ENCODE measurements at places on chromosomes 5 and 9.

DNA sequence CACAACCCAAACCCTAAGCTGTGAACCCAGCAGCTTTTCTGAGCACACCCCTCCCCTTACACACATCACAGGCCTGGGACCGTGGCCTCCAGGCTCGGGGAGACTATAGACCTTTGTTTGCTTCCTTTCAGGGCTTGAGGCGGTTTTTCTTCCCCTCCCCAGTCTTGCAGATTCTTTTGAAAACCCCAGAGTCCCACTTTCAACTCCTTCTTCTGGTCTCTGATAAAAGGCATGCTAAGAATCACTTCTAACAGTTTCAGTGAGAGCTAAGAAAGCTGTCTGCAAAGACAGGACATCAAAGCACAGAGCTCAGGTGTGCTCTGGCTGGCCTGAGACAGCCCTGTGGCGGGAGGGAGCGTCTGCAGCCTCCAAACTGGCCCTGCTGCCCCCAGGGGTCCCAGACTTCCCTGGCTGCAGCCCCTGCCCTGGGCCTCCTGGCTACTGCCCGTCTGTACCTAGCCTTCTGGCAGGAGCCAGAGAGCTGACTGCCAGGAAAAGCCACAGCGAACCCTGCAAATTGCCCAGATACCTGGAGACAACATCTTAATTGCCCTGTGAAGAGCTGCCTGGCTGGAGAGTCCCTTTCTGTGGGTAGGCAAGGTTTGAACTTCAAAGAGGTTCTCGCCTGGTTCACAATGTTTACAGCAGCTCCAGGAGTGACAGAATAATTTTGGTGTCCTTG is 138.9 kb downstream of the GADD45G start:
- DNase-seq: no peak

- no peak for DNase-seq
Observed at GRCh38 chr5:156423597-156423996, 96.6 kb downstream of the SGCD start.

DNA sequence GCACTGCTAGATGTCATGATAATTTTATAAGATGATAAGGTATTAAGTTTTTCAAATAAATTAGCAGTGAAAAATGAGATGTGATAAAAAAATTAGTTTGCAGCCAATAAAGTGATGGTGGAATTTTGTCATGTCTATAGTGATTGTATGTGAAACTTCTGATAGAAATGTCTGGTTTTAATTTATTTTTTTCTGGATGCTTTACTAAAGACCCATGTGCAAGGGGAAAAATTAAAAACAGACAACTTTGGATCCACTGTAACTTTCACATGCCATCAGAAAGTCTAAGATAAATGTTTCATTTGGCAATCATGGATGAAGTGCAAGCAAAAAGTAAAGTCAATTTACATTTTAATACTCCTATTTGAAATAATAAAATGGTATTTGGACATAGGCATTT is 4.4 kb upstream of the NDUFS4 start:
- DNase-seq: no peak

- DNase-seq: no peak
Observed at GRCh38 chr5:73336366-73336765, 112.2 kb downstream of the FOXD1 start.

DNA sequence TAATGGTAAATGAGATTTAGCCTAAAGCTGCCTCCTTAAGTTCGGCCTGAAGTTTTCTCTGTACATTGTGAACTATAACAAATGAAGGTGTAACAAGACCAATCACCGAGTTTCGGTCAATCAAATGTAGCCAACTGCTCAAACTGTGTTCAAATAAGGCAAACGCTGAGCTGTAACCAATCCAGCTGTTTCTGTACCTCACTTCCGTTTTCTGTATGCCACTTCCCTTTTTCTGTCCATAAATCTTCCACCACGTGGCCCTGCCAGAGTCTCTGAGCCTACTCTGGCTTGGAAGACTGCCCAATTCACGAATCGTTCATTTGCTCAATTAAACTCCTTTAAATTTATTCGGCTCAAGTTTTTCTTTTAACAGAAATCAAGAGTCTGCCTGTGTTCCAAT is 193.5 kb upstream of the KLF9 start:
- no peak for DNase-seq

DNA sequence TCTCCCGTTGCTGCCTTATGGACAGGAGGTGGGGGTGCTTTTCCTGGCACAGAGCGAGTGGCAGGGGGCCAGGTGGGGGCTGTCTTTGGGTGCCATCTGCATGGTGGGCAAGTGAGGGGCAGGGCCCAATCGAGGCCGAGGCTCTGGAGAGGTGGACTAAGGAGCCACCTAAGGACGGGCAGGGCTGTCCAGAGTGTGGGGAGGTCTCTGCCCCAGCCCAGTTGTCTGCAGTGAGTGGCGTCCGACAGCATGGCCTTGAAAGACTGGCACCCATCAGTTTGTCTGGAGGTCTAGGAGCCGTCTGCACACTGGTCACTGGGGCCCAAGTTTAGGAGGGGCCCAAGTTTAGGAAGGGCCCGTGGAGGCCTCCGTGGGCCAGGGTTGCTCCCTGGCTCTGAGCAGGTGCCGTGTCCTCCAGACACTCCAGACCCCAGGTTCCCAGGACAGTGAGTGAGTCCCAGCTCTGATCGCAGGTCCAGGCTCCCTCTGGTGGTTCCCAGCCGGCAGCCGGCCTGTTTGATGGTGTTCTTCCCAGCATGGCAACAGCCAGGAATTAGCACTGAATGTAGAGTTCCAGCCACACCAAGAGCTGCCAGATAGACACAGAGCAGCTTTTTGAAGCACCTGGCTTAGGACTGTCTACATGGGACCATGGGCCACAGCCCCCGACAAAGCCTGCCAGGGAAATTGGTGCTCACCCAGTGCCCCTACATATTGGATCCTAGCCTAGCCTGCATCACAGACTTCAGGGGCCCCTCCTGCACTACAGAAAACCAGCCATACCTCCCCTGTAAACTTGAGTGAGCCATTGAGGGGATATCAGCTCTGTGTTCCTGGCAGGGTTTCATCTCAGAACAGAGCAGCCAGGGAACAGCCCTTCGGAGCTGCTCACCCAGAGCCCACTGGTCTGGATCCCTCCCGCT is 120.9 kb downstream of the WNK2 start:
- DNase-seq: peak; percentile 64

DNA sequence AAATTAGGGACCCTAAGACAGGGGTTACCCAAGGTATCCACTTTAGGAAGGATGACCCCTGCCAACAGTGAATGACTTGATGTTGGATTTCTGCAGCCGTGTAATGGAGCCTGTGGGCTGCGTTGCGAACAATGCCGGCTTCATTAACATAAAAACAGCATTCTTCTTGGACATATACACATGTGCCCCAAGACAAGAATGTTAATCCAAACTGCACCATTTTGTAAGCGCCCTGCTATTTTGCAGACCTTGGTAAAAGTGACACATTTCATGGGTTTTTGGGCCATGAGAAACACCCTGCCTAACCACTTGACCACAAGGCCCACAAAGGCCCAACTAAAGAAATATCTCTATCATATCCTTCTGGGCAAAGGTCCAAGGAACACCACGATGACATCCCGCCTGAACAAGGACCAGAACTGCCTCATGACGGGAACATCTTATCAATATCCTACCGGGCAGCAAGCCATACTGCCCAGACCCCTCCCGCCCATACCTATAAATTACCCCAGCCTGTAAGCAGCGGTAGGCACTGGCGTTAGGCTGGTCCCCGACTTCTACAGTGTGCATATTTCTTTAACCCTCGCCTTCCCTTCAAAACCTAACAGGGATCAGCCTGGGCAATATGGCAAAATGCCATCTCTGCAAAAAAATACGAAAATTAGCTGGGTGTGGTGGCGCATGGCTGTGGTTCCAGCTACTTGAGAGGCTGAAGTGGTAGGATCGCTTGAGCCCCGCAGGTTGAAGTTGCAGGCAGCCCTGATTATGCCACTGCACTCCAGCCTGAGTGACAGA is 9.7 kb upstream of the PDCD1LG2 start:
- DNase-seq: no peak

DNA sequence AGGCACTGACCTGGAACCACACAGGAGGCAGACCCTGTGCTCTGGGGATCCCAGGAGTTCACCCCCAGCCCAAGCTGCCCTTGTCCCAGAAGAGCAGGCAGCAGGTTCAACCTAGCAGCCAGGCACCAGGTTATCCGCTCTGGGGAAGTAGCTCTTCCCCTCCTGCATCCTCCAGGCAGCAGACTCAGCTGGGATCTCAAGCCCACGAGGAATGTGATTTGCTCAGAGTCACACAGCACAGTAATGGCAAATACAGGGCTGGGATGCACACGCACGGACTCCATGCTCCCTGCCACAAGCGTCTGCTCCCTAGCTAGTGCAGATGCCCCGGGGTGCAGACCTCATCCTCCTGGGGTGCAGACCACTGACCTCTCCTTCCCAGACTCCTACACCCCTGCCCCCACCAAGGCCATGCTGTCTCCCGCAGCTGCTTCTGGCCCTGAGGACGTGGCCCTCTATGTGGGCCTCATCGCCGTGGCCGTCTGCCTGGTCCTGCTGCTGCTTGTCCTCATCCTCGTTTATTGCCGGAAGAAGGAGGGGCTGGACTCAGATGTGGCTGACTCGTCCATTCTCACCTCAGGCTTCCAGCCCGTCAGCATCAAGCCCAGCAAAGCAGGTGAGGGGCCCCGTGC is 25.5 kb downstream of the HK3 start:
- DNase-seq: no peak

DNA sequence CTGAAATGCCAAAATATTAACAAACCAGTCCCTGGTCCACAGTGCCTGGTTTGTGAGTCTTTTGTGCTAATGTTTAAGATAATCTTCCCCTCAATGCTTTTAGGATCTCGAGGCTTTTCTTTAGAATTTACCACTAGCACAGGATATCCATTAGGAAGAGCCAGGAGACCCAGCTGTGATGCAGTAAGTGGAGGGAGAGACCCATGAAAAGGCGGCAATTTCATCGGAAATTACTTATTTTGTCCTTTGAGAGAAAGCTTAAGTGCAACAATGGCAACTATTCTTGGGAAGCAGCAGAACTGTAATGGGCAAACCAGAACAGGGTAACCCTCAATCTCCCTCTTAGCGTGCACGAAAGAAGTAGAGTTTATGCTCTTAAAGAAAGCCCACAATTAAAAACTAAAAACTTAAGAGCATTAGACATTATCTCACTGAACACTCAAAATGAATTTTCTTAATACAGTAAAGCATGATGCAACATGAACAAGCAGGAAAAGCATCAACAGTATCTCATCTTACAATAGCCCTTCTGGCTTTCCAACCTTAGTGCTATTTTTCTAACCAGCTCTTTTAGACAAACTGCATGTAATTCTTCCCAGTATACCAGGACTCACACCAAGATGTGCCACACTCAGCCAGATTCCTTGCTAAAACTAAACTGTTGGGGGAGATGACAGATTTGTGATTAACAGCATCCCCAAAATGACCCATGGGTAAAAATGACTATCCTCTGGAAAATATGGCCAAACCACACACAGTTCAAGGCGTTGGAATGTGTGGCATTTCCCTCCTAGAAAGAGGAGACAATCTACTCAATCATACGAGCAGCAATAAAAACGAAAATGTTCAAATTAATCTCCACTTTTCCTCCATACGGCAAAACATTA is 36.4 kb downstream of the PWWP2A start:
- DNase-seq: no peak

GRCh38 chr5:68368311-68369022 is 152.9 kb downstream of the PIK3R1 start:
- DNase-seq: no peak

GRCh38 chr5:173231381-173231766 is 3.6 kb downstream of the NKX2-5 start:
- no peak for DNase-seq

- DNase-seq: no peak
Observed at GRCh38 chr5:9441610-9442009, 104.3 kb downstream of the SEMA5A start.

DNA sequence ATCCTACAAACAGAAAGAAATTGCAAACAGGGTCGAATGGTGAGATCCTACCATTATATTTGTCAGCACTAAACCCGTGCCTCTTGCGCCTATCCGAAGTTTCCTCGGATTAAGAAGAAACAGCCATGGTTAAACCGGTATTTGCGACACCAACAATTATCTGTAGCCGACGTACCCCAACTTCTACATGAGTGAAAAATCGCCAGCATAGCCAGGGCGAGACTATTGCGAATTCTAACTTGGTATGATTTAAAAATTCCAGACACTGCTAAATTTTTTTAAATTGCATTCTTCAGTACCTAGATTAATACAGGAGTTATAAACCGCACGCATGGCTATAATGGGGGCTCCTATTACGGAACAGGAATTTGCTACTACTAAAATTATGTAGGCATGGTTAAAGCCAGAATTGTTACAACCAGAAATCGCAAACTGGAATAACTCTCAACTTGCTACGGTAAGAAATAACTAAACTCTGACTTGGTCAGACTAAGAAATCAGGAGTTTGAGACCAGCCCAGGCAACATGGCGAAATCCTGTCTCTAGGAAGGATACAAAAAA is 25.3 kb upstream of the ANXA2R start:
- DNase-seq: no peak

- DNase-seq: no peak
Observed at GRCh38 chr9:95266649-95267048, 50.9 kb downstream of the FANCC start.

DNA sequence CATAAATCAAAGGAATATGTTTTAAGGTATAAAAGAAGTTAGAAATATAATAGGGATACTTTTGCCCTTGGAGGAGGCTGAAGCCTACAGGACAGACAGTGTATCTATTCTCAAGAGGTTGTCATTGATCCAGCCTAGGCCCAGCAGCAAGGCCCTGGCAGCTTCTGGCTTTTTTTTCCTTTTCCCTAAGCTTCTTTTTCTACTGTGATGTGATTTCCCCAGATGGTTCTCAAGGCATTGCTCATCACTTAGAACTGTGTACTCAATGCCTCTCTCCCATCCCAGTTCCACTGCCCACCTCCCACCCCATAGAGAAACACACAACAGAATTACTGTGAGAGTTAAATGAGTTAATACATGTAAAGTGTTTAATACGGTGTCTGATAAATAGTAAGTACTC is 88.6 kb downstream of the SLC44A1 start:
- no peak for DNase-seq

DNA sequence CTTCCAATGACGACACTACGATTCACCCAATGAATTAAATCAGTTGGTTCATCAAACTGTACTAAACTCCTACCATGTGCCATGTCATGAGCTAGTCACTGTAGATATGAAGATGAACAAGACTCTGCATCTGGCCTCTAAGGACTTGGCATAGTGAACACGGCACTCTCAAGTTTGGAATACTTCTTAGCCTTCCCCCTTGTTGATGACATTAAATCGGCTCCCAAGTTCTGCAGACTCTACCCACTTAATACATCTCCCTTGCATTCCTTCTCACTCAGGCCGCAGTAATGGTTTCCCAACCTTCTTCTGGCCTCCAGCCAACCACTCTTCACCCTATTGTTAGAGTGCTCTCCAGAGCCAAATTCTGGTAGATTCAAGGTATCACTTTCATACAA is 184.7 kb downstream of the MAPKAP1 start:
- DNase-seq: no peak

GRCh38 chr5:133842846-133843611 is 125.4 kb downstream of the C5orf15 start:
- no peak for DNase-seq

DNA sequence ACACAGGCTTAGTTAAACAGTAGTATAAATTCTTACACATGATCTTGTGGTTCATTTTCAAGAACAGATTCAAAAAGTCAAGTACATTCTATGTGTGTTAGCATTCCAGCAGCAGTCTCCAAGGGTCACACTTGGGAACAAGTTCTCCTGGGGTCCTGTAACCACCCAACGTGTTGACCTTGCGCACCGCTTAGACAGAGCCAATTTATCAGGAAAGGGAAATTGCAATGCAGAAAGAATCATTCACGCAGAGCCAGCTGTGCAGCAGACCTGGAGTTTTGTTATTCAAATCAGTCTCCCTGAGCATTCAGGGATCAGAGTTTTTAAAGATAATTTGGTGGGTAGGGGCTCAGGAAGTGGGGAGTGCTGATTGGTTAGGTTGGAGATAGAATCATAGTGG is 8.5 kb upstream of the RXFP3 start:
- DNase-seq: no peak

Measured in occipital lobe (tissue), 3 donors.